ENCODE measurements at places on chromosomes 4 and X.

- DNase-seq, result no peak
Measured at GRCh38 chr4:123096038-123096437, 173.6 kb upstream of the NUDT6 start.

DNA sequence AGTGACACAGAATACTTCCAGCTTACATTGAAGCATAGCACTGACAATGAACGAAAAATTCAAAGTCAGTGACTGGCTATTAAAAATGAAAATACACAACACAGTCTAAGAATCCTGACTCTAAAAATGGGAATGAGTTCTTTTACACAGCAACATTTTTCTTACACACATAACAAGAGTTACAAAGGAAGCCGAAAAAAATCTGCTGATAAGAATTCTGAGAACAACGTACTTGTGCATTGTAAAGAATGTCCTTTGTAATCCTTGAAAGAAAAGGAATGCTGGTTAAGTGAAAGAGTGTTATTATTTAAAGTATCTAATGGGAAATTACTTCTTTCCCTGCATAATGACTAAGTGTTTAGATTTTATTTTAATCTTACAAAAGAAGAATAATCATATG, 199.4 kb downstream of the PRDM5 start:
- no peak for DNase-seq

DNA sequence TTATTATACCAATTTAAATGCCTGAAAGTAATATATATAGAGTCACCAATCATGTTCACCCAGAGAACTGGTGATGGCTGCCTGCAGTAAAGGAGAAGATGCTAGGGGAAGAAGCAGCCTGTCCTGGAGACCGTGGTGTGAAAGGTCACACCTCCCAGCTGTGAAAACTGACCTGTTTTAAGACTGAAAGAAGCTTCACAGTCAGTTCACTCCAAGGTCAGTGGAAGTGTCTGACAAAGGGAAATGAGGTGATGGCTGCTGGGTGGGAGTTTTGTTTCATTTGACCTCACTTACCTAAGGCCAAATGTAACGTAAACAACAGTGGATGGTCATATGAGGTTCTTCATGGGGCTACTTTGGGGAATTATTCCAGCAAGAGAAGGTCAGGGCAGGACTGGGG, 352.1 kb upstream of the GATB start:
- DNase-seq, result no peak

GRCh38 chrX:25154168-25154567, 138.4 kb upstream of the ARX start:
- DNase-seq, result no peak

- DNase-seq, result no peak
Measured at GRCh38 chr4:112421911-112422310, 94.1 kb downstream of the NEUROG2 start.

GRCh38 chr4:52837716-52838558, 24.2 kb upstream of the RASL11B start:
- DNase-seq, result no peak

- DNase-seq, result no peak
Measured at GRCh38 chrX:150313514-150313913, 49.6 kb upstream of the MAMLD1 start.

GRCh38 chr4:8108261-8108660, 50.4 kb downstream of the ABLIM2 start:
- no peak for DNase-seq

- DNase-seq, result no peak
Measured at GRCh38 chrX:132375941-132376340, 112.9 kb downstream of the MBNL3 start.

- DNase-seq, result no peak
Measured at GRCh38 chrX:19882066-19882775, 5.2 kb downstream of the SH3KBP1 start.

DNA sequence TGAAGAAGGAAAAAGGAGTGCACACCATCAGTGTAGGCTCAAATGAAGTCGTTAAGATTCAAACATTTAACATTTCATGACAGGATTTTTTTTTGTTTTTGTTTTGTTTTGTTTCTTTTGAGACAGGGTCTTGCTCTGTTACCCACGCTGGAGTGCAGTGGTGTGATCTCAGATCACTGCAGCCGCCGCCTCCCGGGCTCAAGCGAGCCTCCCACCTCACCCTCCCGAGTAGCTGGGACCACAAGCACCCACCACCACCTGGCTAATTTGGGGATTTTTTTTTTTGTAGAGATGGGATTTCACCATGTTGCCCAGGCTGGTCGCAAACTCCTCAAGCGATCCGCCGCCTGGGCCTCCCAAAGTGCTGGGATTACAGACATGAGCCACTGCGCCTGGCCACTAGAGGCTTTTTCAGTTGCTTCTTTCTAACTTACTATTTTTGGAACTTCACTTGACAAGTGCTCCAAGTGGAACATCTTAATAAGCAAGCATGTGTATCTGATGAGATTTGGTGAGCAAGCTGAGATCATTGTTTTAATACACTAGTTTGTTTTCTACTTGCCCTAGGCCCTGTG, 78.9 kb upstream of the CNKSR2 start:
- DNase-seq, result no peak

DNA sequence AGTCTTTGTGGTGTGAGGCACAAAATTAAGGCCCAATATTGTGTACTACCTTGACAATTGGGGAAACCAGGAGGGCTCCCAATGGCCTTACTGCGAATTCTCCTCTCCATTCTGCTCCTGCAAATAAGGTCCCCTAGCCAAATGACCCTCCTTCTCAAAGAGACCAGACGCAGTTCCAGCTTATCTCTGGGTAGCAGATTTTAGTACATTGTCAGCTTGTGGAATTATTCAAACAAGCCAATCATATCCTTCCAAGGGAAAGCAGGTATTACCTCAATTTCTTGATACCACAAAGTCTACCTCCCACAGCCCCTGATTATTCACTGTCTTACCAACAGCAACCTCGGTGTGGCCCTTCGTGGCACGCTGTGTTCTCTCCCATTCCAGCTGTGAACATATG, 7.8 kb upstream of the ZBTB33 start:
- DNase-seq, result no peak

DNA sequence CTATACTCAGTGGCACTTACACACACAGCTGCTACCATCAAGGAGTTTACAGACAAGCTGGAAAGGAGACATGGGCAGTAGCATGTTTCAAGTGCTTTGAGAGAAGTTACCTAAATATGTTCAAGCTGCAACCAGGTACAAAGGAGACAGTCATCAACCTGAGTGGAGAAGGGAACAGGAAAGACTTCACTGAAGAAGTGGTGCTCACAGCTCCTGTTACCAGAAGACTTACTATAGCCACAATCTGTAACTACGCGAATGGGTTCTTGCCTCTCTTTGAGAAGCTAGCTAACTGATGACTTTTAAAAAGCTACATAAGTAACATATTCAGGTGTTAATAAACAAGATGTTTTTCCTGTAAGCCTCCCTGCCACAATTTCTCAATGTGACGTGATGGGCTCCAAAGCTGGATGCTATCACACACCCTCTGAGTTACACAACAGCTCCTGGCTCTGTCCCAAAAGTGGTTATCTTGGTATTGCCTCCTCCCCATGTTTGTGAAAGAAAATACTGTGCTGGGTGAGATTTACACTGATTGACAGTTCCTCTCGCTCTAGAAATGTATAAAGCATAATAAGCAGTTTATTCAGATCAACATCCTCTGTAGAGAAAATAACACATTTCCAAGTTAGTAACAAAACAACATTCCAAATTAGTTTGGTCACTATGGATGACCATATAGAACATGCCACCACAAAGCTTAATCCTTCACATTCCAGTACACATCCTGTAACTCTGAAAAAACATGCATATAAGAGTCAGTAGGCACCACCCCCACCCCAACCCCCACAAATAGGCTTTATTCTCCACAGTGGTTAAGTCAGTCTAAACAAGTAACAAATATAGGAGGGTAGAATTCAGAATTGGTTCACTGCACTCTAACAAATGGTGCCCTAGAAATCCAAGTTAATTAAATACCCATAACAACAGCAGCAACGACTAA, 81.8 kb downstream of the FRYL start:
- DNase-seq, result no peak

DNA sequence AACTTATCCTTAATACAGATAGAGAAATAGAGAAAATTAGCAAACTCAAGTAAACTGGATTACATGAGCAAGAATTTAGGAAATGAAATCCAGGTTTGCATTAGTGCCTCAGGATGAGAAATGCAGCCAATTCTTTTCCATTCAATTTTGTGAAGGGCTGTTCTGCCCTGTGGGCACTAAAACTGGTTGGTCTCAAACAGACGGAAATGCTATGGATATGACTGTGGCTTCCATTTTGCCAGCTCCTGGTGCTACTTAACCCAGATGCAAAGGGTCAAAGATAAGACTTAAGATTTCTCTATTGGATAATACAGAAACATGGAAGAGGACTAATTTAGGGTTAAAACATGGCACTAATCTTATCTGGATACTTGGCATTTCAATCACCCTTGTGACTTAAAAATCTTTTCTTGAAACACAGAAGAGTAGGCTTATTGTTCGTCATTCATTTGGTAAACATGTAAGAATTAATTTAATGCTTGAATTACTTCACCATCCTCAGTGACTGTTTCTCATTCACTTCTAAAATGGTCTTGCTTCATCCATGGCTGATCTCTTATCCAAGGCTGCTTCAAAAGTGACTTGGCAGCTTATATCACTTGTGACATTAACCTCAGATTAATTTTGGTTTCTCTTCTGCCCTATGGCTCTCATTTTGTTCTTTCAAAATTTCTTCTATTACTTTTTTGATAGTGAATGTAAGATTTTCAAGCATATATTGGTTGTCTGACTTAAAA, 1008.7 kb downstream of the GLUD2 start:
- DNase-seq, result no peak

DNA sequence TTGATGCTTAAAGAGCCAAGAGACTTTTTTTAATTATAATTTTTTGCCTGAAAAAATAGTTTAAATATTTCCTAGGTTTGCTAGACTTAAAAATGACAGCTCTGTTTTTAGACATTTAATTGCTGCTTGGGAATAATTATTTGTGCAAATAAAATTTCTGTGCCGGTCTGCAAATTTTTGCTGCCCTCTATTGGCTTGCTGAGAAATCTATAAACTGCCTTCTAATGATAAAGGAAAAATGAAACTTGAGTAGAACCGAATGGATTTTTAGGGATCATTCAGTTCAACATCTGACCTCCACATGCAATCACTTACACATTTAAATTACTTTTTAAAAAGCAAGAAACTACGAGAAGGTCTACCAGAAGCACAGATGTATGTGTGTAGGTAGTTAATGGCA, 434.0 kb downstream of the FAM133A start:
- no peak for DNase-seq

DNA sequence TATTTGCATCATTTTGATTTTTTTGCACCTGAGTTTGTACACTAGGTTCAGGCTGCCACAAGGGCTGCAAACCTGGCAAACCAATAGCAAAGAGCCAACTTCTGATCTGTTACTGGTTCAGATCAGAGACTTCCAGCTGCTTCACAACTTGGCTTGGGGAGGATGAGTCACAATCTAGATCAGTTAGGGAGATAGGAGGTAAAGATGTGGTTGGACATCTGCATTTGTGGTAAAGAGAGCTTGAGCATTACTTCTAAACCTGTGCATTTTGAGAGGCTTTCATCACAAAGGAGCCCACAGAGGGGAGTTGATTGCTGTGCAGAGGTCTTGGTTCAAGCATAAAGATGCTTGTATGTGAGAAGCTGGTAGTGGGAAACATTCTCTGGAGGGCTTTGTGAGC, 34.5 kb downstream of the LINC00632 start:
- no peak for DNase-seq

GRCh38 chrX:120522820-120523219, 37.9 kb downstream of the CUL4B start:
- DNase-seq, result no peak

GRCh38 chrX:70494441-70494840, 49.8 kb downstream of the DLG3 start:
- no peak for DNase-seq

GRCh38 chrX:71466979-71467523, 65.9 kb upstream of the OGT start:
- no peak for DNase-seq

DNA sequence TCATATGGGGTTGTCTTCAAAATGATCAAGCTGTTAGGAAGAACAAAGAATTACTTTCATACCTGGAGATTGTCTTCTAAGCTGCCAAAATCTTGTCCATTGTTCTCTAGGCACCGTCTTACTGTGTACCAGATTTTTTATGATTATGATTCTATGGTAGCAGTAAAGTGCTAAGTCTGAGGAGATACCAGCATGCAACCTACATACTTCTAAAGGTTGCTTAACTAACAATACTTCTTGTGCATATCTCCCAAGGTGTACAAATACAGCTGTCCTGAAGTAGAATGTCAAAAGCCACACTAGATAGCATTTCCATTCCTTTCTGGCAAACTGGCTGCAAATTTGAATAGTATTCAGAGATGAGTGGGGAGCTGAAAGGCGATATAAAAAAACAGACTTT, 62.6 kb upstream of the FBXW7 start:
- no peak for DNase-seq

DNA sequence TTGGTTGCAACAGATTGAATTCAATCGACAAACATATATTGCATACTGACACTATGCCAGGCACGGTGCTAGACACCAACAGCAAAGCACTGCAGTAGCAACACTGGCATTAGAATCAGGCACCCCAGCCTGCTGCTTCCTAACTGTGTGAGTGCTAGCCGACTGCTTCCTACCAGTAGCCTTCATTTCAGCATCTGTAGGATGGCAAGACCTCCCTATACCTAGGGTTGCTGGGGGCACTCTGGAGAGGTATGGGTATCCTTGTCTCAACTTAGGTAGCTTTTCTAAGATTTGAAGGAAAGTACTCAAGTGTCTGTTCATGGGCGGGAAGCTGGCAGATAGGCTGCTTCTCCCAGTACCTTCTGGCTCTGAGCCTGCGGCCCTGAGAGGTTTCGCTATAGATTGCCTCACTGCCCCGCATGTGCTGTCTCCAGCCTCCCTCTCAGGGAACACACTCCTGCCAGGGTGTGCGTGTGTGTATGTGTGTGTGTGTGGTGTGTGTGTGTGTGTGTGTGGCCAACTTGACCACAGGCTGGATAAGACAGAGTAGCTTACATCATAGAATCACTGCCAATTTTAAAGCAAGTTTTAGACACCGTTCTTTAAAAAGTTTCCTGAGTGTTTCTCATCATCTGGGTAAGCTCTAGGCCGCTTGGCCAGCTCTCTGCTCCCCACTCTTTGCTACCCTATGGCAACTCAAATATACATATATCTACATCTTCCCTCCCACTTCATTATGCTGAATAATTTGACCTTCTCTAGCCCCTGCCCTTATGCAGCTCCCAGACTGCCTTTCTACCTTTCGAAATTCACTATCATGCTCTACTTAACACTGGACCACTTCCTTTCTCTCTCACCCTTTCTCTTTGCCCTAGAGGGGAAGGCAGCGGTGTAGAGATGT, 97.0 kb upstream of the PJA1 start:
- DNase-seq, result no peak

GRCh38 chrX:150565551-150565950, 2.9 kb upstream of the MTM1 start:
- no peak for DNase-seq

GRCh38 chr4:163757219-163757618, 262.7 kb downstream of the TMA16 start:
- no peak for DNase-seq

GRCh38 chrX:2572740-2573139, 72.0 kb upstream of the DHRSX start:
- DNase-seq, result no peak
